Hippocampal formation (tissue), 2 donors: ENCODE measurements at places on chromosomes 16 and 17.

DNA sequence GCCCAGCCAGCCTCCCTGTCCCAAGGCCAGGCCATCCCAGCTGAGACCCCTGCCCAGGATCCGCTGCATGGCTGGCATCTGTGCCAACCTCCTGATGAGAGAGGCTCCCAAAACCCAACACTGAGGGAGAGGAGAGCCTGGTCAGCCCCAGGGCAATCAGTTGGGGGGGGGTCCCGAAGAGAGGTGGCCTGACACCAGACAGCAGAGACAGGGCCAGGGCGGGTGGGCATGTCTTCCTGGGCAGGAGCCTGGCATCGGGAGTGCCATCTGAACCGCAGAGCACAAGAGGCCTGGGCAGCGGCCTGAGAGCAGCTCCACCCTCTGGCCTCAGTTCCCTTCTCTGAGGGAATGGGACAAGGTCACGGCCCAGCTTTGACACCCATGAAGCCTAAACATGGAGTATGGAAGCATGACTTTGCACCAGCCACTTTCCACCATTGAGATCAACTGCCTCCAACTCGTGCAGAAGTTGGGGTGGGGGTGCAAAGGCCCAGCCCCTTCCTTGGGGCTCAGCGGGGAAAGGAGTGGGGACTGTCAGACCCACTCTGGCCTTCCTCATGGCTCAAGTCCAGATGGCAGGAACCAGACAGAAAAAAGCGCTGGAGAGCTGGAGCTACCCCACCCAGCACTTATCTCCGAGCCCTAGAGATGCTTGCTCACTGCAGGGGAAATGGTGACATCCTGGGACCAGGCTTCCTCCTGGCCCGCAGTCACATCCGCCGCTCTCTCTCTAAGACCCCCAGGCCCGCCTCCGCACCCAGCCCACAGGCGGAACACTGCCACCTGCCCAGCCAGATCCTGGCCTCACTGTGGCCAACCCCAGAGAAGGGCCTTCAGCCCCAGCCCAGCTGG lies 9.7 kb downstream of the RHBDF2 start:
- DNase-seq: no peak

- no peak for DNase-seq
These were observed 33.1 kb upstream of the COL1A1 start for GRCh38 chr17:50234581-50234980.

GRCh38 chr17:64066716-64067115 lies 46.3 kb upstream of the ICAM2 start:
- no peak for DNase-seq

DNA sequence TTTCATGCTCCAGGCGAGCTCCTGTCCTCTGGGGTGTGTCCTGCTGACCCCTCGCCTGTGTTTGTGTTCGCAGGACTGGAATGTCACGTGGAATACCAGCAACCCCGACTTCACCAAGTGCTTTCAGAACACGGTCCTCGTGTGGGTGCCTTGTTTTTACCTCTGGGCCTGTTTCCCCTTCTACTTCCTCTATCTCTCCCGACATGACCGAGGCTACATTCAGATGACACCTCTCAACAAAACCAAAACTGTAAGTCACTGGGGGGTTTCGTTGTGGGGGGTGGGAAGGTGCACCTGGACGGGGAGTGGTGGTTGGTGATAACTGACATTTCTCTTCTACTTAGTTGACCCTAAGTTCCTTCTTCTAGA lies 58.3 kb downstream of the ABCC1 start:
- DNase-seq: no peak

DNA sequence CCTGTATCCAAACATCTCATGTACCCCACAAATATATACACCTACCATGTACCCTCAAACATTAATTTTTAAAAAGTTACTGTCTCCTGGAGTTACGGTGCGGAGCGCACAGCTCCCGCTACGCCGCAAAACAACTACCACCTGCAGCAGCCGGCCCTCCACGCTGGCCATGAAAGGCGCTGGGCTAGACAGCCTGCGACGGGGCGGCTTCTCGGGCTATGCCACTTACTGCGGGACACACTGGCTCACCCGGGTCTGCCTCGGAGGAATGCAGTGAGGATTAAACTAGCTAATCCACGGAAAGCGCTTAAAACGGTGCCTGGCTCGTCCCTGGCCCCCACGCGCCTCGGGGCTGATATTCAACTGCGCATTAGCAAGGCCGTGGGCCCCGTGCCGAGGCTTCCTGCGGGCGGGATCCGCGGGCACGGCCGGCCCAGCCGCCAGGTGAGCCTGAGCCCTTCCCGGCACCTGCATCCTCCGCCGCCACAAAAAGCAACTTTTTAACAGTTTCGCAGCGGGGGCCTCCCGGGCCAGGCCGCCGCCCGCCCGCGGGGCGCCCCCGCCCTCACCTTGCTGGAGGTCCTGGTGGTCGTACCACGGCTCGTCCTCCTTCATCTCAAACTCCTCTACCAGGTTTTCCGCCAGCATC lies 633 bp downstream of the CDR2 start:
- no peak for DNase-seq

DNA sequence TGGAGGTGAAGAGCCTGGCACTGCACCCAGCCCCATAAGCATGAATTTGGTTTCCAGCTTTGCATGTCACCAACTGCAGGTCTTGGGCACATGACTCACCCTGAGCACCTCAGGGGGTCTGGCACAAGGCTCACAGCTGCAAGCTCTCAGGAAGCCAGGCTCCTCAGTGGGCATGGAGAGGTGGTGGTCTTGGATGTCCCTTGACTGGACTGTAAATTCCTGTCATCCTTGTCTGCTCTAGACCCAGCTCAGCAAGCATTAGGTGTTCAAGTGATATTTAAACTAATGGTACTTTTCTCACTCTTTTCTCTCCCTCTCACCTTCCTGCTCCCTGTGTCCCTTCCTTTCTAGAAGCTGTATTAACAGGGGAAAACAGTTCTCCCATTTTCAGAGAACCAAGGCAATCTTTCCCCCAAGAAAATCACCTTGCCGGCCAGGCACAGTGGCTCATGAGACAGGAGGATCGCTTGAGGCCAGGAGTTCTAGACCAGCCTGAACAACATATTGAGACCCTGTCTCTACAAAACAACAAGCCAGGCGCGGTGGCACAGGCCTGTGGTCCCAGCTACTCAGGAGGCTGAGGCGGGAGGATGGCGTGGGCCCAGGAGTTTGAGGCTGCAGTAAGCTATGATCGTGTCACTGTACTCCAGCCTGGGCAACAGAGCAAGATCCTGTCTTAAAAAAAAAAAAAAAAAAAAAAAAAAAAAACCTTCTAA lies 5.1 kb upstream of the KIFC3 start:
- DNase-seq: no peak
